Activated naive CD8-positive, alpha-beta T cell treated with anti-CD3 and anti-CD28 coated beads for 36 hours (primary cell): ENCODE measurements at places on chromosomes 16 and 17.

- DNase-seq = no peak
Observed at GRCh38 chr17:8147141-8147804, 4.9 kb downstream of the PER1 start.

DNA sequence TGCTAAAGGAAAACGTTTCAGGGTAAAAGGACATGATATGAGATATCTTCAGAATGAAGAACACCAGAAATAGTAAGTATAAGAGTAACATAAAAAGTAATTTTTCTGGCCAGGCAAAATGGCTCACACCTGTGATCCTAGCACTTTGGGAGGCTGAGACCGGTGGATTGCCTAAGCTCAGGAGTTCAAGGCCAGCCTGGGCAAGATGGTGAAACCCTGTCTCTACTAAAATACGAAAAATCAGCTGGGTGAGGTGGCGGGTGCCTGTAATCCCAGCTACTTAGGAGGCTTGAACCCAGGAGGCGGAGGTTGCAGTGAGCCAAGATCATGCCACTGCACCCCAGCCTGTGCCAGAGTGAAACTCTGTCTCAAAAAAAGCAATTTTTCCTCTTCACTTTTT is 56.6 kb upstream of the NFAT5 start:
- no peak for DNase-seq

DNA sequence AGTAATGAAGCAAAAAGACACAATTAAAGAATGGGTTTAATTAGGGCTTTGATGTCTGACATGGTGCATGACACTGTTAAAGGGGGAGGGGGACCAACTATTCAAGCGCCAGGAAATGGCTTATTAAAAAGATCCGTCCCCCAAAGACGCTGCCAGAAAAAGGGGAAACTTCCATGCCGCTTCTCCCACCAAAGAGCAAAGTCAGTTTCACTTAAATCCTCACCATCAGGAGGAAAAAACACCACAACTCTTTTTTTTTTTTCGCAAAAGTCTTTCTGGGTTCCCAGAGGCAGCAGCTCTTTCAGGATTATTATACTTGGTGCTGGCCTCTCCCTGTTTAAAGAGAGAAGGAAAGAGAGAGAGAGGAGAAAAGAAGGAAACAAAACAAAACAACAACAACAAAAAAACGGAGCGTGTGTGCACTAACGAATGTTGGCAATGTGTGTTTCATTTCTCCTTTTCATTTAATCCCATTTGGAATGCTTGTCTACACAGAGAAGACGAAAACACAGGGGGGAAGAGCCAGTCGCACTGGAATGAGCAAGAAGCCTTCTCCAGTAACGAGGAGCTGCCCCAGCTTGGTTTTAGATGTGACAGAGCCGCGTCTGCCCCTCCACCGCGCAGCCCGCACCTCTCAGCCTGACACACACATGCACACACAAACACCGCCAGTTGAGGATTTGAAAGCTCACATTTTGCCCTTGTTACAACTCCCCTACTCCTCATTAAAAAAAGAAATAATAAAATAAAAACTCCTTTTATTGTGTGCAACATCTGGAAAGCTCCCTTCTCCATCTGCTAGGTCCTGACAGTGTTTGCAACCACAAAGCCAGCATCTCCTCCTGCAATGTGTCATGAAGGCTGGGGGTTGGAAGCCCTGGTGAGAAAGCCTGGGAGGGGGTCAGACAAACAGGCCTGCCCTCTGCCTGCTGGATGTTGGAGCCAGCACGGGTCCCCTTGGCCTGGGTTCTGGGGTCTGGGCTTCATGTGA is 32.7 kb upstream of the AXIN2 start:
- DNase-seq = peak; percentile 8

GRCh38 chr16:58848662-58849002 is 114.5 kb upstream of the GOT2 start:
- DNase-seq = no peak

- no peak for DNase-seq
Observed at GRCh38 chr16:79597277-79598062, 3.1 kb downstream of the MAF start.
